ENCODE measurements at places on chromosomes 3 and 15.

DNA sequence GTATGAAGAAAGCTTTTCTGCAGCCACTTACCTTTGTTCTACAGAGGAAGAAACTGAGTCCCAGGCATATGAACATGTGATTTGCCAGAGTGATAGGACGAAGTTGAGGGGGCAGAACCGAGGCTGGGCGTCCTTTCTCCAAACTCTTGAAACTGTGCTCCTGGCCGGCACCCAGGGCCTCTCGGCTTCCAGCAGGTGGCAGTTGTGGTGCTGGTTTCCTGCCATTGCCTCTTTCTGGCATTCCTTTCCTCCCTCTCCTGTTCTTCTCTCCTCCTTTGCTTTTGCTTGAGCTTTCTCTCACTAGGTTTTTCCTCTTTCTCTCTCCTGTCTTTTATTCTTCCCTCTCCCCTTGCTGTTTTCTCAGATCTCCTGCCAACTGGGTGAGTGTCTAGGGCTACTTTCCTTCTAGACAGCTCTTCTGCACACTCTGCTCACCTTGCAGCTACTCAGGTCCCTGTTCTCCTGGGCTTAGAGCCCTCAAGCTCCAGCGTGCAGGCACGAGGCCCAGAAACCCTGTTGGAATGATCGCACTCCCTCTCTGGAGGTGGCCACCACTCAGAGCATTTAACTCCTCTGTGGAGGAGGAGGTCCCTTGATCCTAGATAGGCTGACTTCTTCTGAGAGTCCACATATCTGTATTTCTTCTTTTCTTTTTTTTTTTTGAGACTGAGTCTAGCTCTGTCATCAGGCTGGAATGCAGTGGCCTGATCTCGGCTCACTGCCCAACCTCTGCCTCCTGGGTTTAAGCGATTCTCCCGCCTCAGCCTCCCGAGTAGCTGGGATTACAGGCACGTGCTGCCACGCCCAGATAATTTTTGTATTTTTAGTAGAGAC, 26.2 kb downstream of the TRAK1 start:
- DNase-seq, result no peak

- DNase-seq, result no peak
Measured at GRCh38 chr3:82462977-82463376, 701.5 kb upstream of the GBE1 start.

DNA sequence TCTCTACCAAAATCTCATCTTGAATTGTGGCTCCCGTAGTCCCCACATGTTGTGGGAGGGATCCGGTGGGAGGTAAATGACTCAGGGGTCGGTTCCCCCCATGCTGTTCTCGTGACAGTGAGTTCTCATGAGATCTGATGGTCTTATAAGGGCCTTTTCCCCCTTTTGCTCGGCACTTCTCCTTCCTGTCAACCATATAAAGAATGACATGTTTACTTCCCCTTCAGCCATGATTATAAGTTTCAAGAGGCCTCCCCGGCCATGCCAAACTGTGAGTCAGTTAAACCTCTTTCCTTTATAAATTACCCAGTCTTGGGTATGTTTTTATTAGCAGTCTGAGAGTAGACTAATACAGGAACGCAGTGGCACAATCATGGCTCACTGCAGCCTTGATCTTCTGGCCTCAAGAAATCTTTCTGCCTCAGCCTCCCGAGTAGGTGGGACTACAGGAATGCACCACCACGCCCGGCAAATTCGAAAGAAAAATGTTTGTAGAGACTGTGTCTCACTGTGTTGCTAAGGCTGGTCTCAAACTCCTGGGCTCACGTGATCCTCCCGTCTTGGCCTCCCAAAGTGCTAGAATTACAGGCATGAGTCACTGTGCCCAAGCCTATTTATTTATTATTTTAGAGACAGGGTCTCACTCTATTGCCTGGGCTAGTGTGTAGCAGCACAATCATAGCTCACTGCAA, 101.0 kb downstream of the ATP10A start:
- no peak for DNase-seq

GRCh38 chr15:42140383-42141070, 15.9 kb downstream of the PLA2G4F start:
- no peak for DNase-seq

GRCh38 chr15:91237445-91237844, 137.4 kb downstream of the SV2B start:
- no peak for DNase-seq

DNA sequence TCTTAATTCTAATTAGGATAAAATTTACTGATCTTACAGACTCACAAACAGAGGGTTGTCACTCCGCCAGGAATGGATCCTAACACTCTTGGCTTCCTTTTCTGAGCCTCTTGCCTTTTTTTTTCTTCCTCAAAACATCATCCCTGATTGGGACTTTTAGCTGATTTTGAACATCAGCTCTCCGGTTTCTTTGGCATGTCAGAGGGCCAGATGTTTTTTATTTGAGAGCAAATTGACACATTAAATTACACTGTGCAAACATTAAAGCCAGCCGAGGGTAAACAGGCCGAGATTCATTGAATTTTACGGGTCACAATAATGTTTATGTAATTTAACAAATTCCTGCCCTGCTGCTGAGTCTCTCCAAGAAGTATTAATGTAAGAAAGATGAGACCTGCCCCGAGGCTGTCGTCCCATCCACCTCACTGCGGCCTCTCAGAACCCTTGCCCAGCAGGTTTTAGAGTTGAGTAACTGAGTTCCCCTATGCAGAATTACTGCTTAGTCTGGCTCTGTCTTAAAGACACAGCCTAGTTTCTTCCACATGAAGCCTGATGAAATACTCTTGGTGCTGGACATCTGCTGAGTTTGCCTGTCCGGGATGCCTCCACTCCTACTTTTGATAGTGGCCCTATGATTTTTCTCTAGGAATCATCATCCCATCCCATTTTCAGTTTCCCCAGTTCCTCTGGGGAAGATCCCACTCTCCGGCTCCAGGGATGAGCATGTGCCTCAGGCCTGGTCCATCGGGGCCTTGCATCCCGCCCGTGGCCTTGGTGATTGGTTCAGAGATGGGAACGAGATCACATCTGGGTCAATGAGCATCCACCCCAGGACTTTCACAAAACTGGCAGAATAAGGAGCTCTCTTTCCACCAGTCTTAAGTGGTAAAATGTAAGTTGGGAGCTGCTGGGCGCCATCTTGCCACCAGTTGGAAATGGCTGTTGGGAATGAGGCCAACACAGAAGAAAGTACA, 226.6 kb upstream of the TLE3 start:
- DNase-seq, result no peak

DNA sequence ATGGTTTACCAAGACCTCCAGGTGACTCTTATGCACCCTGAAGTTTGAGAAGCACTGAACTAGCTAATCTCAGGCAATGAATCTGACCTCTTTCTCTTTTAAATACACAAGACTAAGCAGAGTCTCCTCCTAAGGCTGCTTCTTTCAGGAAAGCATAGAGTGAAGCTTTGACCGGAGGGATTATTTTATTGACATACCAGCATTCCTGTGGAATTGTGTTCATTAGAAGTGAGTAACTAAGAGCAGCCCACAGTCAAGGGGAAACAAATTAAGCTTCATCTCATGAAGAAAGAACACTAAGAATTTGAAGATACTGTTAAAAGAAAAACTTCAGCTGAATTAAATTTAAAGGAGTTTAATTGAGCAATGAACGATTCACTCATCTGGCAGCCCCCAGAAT, 963.5 kb downstream of the NTRK3 start:
- no peak for DNase-seq
